Lower leg skin (tissue), 4 donors: ENCODE measurements at places on chromosomes 3 and 15.

DNA sequence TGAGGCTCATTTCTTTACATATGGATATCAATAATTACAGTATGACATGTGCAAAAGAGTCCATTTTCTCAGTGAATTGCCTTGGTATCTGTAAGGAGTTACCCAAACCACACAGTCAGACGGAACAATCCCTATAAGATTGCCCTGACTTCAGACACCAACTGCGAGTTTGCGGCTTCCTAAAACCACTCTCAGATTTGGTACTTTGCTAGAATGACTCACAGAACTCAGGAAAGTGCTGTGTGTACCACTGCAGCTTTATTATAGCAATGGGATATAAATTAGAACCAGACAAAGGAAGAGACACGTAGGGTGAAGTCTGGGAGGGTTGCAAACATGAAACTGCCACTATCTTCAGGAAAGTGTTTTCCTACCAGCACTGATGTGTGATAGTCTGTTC is 45.8 kb upstream of the ATP13A3 start:
- DNase-seq = no peak

- no peak for DNase-seq
Measured at GRCh38 chr3:174199696-174200095, 659.4 kb upstream of the NAALADL2 start.

GRCh38 chr3:78281381-78281780 is 1241.5 kb downstream of the ROBO2 start:
- no peak for DNase-seq

DNA sequence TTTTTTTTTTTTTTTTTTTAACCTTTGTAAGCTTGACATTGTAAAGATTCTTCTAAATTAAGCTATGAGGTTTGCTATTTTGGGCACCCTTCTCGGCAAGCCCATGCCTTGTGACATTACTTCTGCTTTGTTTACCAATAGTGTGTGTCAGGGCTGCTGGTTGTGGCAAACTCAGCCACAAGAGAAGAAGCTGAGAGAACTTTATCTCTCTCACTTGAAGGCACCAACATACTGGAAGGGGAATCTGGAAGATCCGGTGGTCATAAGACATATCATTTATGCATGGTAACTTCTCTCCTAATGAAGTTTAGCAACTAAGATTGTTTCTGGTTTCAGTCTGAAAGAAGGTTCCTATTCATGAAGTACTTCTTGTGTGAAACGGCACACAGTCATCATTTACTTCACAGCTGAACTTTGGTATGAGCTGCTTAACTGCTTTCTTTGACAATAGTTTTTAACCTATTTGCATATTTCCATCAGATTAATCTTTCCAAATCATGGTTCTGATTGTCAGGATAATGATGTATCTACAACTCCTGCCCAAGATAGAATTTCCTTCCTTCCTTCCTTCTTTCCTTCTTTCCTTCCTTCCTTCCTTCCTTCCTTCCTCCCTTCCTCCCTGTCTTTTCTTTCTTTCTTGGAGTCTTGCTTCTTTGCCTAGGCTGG is 189.3 kb downstream of the NFKBIZ start:
- no peak for DNase-seq

- DNase-seq = no peak
Measured at GRCh38 chr3:12969486-12969885, 103.7 kb downstream of the IQSEC1 start.

GRCh38 chr3:45123581-45124269 is 22.5 kb downstream of the CDCP1 start:
- no peak for DNase-seq

DNA sequence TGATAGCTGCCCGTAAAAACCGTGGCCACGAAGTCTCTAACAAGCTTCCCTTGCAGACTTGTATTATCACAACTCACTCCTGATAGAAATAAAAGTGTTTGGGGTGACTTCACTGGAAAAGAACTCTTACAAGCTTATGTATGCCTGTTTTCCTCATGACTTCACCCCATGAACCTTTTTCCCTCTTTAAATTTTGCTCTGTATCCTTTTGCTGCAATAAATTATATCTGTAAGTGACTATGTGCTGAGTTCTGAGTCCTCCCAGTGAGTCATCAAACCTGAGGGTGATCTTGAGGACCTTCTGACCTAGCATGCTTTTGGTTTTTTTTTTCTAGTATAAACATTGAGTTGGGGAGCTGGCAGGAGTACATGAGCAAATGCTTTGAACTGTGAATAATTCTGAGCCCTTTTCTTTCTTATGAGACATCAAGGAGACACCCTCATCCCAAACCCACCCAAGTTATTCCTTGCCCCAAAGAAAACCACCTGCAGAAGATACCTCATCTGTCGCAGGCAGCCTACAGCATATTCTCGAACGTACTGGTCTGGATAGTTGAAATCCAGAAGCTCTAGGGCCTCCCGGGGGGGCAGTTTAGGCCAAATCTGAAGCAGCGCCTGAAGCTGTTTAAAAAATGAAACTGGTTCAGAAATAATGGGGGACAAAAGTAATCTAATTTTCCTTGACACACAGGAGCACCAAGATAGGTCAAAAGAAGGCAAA is 85.9 kb downstream of the FAIM start:
- DNase-seq = no peak

DNA sequence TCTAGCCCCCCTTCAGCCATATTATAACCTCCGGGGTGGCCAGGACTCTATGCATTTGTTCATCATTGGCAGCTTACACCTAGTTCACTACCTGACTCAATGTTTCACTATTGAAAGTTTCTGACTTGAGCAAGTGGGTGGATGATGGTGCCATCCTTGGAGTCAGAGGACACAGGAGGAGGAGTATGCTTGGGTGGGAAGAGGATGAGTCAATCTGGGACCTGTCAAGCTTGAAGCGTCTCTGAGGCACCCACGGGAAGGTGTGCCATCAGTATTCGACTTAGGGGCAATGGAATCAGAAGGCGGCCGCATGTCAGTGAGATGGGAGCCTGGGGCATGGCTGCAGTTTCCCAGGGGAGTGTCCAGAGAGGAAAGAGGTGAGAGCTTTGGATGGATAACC is 133.3 kb downstream of the EPHB1 start:
- DNase-seq = no peak

- DNase-seq = no peak
Measured at GRCh38 chr3:13104511-13104910, 31.3 kb upstream of the IQSEC1 start.

DNA sequence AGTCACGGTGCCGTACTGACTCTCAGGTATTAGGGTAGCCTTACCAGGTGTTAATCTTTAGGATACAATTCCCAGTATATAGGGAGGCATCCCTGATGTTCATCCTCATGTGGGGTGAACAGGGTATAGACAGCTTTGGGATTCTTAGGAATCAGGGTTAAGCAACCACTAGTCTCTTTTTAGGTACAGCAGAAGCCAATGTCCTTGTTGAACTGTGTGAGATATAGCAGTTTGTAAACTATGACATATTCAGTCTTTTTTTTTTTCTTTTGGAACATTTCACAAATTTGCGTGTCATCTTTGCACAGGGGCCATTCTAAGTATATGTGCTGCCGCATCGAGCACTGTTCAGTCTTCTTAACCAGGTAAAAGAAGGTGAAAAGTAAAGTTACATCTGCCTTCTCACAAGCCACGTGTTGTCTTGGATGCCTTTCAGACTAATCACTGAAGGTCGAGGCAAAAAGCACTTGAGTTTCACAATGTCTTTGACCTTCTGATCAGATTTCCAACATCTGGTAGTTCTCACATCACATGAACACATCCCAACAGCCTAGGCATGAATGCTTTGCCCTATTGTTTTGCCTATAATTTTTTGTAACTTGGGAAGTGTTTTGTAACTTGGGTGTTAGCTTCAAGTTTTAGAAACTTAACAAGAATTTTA is 17.2 kb downstream of the TSEN2 start:
- no peak for DNase-seq

DNA sequence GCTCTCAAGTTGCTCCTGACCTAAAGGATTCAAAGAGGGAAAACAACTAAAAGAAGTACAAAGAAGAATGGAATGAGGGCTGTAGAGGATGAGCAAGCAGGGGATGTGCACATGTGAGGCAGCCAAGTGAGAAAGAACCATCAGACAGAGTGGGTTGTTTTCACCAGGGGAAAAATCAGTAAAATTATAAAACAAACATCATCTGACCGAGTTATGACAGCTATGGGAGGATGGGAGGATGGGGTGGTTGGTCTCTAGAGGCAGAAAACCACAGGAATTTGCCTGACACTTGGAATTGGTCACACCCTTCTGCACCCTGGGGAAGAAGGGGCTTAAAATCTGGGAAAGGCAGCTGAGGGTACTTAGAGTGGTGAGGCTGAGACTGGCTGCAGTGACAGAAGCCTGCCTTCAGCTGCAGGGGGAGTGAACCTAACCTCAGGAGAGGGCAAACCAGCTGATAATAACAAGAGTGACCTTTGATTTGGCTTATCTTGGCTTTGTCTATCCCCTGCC is 10.1 kb downstream of the ARHGAP31 start:
- DNase-seq = no peak

- no peak for DNase-seq
Measured at GRCh38 chr3:115709931-115710330, 86.6 kb downstream of the GAP43 start.

DNA sequence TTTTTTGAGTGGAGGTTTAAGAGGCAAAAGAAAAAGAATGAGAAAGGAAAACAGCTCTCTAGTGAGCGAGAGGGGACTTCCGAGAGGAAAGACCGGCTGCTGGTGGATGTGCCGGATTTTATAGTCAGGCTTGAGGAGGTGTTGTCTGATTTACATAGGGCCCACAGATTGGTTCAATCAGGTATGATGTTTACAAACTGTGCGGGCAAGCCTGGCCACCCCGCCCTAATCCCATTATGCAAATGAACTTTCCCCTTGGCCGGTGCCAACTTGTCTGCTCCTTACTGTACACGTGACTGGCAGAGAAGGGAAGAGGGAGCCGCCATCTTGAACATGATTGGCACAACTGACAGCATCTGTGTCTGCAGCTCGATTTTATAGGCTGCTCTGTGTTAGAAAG is 44.7 kb downstream of the FAM43A start:
- peak; percentile 59 for DNase-seq

GRCh38 chr3:81980596-81981494 is 219.4 kb upstream of the GBE1 start:
- no peak for DNase-seq

DNA sequence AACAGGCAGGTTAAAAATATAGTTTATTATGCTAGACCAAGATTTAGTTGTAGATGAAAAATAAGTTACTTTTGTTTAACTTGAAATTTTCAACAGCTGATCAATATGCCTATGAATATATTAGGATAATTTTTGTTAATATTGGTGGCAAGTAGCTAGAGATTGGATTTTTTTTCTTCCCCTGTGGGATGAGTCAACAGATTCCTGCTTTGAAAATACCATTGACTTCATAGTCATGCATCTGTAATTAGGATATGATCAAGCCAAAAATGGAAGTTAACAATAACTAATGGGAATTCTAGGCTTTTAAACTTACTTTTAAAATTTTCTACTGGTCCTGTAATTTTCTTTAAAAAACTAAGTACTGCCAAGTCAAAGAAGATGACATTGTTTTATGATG is 211.7 kb downstream of the ZIC1 start:
- no peak for DNase-seq

GRCh38 chr15:48759921-48760320 is 50.9 kb downstream of the CEP152 start:
- no peak for DNase-seq

DNA sequence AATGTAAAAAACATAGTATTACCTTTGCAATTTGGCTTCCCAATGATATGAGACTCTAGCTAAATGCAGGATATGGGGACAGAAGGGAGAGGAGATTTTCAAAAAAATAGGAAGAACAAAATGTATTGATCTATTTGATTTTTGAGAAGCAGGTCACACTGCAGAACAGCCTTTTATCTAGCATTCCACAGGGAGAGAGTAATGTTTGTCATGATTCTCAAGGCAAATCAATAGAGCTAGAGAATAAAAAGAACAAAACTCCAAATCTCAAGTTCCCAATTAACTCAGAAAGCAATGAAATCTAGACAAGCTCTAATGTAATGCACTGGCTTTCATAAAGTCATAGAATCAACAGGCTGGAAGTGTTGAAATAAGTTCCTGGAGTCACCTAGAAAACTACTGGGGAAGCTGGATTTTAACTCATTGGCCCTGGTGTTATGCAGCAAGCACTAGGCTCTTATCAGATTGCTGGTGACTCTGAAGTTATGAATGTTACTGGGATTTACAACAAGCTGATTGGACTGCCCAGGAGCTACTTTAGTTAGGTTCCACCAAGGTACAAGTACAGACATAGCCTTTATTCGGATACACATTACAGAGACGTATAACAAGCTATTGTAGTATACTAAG is 442.8 kb downstream of the FGF12 start:
- no peak for DNase-seq

GRCh38 chr3:99747915-99748314 is 69.7 kb upstream of the CMSS1 start:
- DNase-seq = no peak

DNA sequence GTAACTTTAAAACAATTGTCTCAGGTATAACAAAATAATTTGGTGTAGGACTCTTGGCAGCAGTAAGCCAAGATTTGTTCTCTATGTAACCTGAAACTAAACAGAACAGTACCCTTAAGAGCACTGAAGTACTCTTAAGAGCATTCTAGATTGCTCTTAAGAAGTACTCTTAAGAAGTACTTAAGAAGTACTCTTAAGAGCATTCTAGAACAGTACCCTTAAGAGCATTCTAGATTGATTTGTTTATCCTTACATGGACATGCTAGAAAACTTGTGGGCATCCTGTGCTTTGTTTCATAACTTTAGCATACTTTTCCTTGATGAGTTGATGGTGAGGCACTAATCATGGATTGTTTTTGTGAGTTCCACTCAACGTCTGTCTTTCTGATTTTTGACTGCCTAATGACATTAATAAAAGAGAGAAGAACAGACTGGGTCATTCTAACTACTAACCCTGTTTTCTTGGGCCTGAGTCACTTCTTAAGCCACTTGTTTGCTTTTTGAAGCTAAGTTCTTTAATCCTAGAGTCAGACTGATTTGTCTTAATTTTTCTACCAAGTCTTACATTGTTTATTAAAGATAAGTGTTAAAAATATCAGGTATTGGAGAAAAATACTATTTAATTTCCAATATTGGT is 57.2 kb upstream of the UTS2B start:
- DNase-seq = no peak

- no peak for DNase-seq
Measured at GRCh38 chr3:7813365-7813764, 688.3 kb upstream of the LMCD1 start.

DNA sequence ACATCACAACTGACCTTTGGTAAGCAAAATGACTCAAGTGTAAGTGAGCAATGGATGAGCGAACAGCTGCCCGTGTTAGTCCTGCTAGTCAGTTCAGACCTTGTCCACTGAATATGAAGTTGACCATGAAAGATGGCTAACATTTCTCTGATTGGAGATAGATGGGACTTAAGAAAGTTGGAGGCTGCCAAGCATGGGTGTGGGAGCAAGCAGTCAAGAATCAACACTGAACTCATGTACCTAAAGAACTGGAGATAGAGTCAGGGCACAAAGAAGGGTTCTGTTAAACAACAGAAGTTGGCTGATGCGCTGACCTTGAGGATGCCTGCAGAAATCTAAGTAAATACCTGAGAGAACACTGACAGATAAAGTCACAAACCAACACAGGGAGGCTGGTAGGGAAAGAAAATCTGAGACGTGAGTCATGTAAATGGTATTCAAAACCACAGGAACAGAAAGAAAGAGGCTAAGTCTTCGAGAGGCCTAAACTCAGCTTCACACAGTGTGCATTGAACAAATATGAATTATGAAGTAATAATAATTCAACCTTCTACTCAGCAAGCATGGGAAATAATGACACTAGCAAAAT is 30.7 kb upstream of the ANPEP start:
- no peak for DNase-seq
